ENCODE measurements at places on chromosomes 2 and 18. TPM values are rescaled to one million over a fixed set of nuclear protein-coding genes. Genes with fewer than 3 reads are reported as not detected.
A peak's percentile ranks its signal among the peaks of the same experiment; 100 is the strongest.

Gene UGT1A4
- polyA plus RNA-seq = 0.03 TPM

Gene TFPI
- polyA plus RNA-seq = 53.9 TPM

DNA sequence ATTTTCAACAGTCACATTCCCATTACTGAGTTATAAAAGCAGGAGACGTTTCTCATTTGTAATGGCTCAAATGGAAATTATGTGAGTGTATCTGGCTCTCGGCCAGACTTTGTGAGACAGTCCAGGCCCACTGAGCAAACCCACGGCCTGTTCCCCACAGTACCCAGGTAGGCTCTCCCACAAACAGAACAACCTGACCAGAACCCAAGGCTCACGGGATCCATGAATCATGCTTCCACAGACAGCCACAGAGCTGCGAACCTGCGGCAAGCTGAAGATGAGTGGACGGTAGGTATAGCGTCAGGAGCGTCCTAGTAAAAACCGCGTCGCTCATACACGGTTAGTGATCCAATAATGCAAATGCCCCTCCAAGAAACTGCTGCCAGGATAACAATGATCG, 34.2 kb downstream of the NDUFA10 start:
- DNase-seq = no peak

Gene DTNA
- 17.1 TPM for polyA plus RNA-seq

DNA sequence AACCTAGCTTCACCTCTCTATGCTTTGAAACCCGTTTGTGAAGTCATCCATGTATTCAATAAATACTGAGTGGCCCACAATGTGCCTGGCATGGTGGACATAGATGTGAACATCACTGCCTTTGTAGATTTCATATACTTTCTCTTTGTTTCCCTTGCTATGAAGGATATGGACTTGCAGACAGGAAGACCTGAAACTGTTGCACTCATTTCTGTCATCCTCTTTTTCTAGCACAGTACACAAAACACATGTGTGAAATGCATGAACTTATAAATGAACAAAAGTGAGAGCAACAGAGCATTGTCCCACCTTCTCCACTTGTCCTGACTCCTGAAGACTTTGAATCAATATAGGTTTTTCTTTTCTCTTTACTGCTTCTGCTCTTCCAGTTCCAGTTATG, 249.4 kb upstream of the LINC00305 start:
- DNase-seq = no peak

Gene CCDC150
- 16.7 TPM for polyA plus RNA-seq

Gene ITPRID2
- 168 TPM for polyA plus RNA-seq

DNA sequence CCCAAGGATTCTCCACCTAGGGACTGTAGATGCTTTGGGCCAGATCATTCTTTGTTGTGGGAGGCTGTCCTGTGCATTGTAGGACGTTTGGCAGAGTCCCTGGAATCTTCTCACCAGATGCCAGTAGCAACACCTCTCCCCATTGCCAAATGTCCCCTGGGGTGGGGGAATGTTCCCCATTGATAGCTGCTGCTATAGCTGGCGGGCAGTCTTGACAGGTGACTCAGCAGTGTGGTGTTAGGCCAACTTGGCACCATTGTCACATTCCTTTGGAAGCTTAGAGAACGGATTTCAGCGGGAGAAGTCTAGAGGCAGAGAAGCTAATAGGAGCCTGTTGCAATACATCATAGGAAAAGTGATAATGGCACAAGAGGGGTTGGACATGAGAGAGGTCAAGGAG, 495.7 kb upstream of the SMIM21 start:
- no peak for DNase-seq

DNA sequence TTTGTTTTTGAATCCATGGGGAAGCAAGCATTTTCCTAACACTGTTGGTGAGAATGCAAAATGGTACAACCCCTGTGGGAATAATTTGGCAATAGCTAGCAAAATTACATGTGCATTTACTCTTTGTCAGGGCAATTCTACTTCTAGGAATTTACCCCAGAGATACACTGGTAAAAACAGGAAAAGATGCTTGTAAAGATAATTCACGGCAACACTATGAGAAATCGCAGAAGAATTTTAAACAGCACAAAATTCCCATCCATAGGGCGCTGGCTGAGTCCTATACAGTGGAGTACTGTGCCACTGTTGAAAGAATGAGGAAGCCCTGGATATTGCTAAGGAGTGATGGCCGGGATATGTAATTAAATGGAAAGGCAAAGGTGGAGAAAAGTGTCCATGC, 75.8 kb downstream of the DGKD start:
- DNase-seq = no peak

DNA sequence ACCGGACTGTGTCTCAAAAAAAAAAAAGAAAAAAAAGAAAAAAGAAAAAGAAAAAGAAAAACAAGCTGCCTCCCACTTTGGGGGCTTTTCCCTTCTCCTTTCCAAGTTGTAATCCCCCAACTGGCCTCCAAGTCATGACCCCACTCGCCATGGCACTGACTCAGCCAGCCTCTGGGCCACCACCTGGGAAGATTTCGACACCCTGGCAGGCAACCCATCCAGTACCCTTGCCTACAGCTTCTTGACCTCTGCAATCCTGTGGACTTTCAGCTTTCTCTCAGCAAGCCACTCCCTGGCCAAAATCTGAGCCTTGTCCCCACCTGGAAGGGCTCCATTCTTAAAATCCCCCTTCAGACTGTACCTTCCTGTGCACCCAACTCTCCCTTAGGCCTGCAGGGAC, 22.3 kb upstream of the FOSL2 start:
- no peak for DNase-seq

Gene IL36B
- not detected for polyA plus RNA-seq

DNA sequence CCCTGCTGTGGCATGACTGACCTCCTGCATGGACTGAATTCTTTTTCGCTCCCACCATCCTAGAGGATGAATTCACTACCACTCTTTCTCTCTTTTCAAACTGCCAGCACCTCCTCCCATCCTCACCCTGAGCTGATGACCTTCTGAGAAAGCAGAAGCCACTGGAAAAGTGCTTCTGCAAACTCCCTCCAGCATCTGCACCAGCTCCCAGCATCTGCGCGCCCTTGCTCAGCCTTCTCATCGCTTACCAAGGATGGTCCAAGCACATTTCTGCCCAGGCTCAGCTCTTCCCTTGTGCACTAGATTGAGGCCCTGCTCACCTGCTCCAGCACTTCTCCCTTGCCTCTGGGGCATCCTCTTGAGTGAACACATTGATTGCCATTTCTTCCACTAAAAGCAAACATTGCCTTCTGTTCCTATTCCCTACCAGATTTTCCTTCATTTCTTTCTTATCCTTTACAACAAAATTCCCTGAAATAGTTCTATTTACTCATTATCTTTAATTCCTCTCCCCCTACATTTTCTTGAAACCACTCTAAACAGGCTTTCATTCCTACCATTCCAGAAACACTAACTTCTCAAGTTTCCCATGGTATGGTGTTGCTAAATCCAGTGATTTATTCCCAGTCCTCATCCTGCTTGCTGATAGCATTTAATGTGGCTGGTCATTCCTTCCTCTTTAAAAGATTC, 42.7 kb upstream of the IL1RL1 start:
- peak; percentile 47 for DNase-seq

Gene B4GALT6
- polyA plus RNA-seq = 20.6 TPM

- DNase-seq = no peak
Measured at GRCh38 chr2:112622528-112622849, 23.2 kb upstream of the SLC20A1 start.

GRCh38 chr2:20758997-20759396, 63.9 kb downstream of the LDAH start:
- no peak for DNase-seq

DNA sequence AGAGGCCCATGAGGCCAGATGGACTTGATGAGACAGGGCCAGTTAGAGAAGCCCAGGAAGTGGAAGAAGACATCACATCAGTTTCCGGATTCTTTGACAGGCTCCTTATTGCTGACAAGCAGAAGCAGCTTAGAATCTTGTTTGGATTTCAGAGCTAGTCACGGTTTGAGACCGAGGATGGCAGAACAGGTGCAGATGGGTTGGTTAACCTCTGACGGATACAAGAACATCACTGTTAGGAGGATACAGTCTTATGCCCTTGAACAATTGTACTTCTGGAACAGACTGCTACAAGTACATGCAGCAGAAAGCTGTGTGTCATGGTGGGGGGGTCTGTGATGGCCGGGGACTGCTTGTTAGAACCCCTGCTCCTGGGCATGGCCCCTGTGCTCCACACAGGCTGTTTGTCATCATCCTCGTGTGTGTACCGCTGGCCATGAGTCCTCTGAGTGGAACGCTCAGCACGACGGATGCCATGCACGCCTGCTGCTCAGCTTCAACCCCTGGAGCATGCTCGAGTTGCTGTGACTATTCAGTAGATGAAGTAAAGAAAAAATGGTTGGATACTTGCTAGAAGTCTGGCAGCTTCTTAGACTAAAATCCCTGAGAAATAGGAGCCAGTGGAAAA, 217.7 kb downstream of the SH3RF3 start:
- DNase-seq = no peak

Gene CFAP65
- 0.24 TPM for polyA plus RNA-seq

DNA sequence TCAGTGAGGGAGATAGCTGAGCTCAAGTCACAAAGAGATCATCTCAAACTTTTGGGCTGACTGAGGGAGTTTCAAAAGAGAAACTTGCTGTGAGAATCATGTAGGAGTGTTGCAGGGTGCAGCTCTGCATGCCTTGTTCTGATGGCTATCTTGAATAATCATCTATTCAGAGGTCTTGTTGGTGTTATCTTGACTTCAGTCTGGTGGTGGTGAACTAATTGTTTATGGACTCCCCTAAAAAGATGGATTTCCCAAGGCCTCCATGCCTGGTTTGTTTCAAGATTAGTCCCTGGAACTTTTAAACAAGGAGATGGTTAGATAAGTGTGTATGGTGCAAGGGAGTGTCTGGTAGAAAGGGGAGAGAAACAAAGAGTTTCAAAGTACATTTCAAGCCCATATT, 29.8 kb downstream of the SLC39A6 start:
- no peak for DNase-seq

DNA sequence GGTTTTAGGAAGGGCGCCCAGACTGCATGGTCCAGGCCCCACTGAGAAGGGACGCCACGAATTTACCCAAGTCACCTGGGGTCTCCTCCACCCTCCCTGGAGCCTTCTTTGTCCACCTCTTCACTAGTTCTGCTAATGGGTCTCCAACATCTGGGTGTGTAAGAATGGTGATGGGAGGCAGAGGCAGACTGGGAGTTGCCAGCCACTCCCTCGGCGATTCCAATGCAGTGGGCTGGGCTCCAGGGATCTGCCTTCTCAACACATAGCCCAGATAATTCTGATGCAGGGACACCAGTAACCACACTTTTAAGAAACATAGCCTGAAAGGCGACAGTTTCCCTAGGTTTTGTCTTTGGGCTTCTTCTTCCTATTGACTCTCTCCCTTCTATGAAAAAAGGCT, 39.1 kb downstream of the MRPL44 start:
- no peak for DNase-seq

Gene C2orf74
- polyA plus RNA-seq = 40.4 TPM

GRCh38 chr2:187475499-187476248, 27.6 kb upstream of the CALCRL start:
- no peak for DNase-seq

Gene RGPD4
- 0.04 TPM for polyA plus RNA-seq

DNA sequence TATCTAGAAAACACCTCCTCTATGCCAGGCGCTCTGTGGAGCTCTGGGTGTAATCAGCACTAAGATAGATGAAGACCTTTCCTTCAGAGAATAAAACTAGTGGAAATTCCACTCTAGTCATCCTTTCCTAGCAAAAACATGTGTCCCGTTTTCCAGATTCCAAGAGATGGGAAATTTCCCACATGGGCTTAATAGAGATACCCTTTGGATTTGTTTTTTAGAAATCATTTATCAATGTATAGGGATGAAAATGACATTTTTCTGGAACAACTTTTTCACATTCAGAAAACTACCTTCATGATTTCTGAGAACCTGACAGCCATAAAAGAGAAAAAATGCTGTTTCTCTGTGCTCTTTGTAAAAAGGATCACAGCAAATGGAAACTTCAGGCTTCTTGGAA, 152.1 kb downstream of the NCKAP5 start:
- DNase-seq = no peak

DNA sequence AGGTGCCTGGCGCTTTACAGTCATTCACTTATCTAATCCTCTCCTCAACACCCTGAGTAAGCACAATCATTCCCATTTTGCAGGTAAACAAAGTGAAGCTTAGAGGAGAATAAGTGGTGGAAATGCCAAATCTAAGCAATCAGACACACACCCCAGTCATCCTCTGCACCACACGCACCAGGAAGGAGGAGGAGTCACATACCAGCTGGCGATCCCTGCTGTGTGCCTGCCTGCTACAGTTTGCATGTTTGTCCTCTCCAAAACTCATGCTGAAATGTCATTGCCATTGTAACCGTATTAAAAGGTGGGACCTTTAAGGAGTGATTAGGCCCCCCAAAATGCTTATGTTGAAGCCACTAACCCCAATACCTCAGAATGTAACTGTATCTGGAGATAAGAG, 93.7 kb downstream of the LOXHD1 start:
- DNase-seq = no peak

DNA sequence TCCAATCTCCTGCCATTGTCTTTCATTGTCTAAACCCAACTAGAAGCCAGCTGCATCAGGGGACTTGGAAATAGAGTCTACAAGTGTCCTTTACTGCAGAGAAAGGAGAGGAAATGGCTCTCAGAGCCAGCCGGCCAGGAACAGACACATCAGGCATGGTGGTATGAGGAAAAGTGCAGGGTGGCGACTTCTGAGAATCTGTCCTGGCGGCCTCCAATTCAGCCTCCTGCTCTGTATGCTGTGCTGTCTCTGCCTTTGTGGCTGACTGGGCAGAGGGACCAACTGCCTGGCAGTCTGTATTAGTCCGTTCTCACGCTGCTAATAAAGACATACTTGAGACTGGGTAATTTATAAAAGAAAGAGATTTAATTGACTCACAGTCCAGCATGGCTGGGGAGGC, 36.8 kb upstream of the AQP4 start:
- DNase-seq = no peak

Gene CCDC68
- polyA plus RNA-seq = 9.5 TPM

Gene MEMO1
- polyA plus RNA-seq = 47.8 TPM

DNA sequence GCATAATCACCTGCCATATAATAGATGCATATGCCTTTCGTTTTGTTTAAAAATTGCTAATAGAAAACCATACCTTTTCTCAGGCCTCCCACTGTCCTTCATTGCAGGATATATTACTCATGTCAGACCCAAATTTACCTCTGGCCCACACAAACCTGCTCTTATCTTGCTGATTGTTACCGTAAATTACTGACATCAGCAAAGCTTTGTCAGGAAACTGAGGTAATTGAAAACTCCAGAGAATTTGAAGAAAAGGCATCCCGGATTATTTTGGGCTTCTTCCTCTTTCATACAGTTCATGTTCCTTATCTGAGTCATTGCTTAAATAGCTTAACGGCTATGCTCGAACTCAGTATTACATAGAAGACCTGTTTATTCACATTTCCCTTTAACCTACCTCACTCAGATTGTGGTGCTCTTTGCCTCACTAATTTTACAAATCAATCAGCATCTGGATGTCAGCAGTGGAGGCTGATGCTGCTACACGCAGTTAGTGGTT, 145.7 kb downstream of the ZEB2 start:
- no peak for DNase-seq

Gene LYPD1
- 77.7 TPM for polyA plus RNA-seq

- no peak for DNase-seq
Measured at GRCh38 chr2:201900362-201900761, 94.0 kb downstream of the CDK15 start.

Data from right renal pelvis (tissue), 4 donors.